ENCODE measurements at places on chromosomes 3 and 15. TPM values are rescaled to one million over a fixed set of nuclear protein-coding genes. Genes with fewer than 3 reads are reported as not detected.

The TTLL13 gene
- 0.04 TPM for total RNA-seq

The TADA3 gene
- total RNA-seq = 37.3 TPM

The HAPLN3 gene
- total RNA-seq = 15.5 TPM

The CCDC39 gene
- not detected for total RNA-seq

The TMCO5A gene
- not detected for total RNA-seq

The UCN2 gene
- total RNA-seq = 0.07 TPM

The RTP4 gene
- 0.99 TPM for total RNA-seq

The UROC1 gene
- not detected for total RNA-seq

The VEPH1 gene
- total RNA-seq = 261 TPM

The C2CD4B gene
- 9.2 TPM for total RNA-seq

The RTP1 gene
- total RNA-seq = not detected

The ANKUB1 gene
- total RNA-seq = not detected

The CLDN1 gene
- 0.14 TPM for total RNA-seq

The A4GNT gene
- total RNA-seq = not detected

The XCR1 gene
- not detected for total RNA-seq

The TEX264 gene
- total RNA-seq = 31.5 TPM

The CFAP44 gene
- total RNA-seq = 2.6 TPM

The SLC22A13 gene
- 0.18 TPM for total RNA-seq

Data from pulmonary artery endothelial cell (primary cell).